ENCODE measurements at places on chromosomes 3 and 15. TPM values are rescaled to one million over a fixed set of nuclear protein-coding genes. Genes with fewer than 3 reads are reported as not detected.

- DNase-seq, result no peak
These were observed 2.2 kb upstream of the NR2F2 start for GRCh38 chr15:96328181-96328876.

- DNase-seq, result no peak
These were observed 29.9 kb upstream of the VIPR1 start for GRCh38 chr3:42472555-42472954.

DNA sequence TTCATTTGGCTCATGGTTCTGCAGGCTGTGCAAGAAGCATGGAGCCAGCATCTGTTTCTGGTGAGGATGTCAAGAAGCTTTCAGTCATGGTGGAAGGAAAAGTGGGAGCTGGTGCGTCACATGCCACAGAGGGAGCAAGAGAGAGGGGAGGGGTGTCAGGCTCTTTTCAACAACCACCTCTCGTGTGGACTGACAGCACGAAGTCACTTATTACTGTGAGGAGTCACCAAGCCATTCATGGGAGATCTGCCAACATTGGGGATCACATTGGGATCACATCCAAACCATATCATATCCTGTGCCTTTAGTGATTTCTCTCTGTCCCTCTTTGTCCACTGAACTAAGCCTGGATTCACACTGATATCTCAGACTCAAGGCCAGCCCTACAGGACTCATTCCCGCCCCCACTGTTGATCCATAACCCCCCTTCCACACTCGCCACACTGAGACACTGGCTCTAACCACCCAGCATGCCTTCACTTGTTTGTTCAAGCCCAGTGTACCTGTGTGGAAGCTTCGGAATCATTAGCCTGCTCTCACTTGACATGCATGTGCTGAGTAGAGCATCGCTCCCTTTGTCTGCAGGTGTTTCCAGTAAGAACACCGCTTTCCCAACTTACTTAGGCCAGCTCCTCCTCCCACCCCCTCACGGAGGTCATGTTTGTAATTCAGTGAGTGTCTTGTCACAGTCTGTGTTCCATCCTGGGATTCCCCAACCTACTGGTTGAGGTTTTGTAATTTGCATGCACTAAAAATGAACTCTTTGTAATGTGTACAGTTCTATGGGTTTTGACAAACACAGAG, 132.2 kb downstream of the KLF13 start:
- DNase-seq, result peak; percentile 10

- DNase-seq, result no peak
These were observed 60.5 kb upstream of the ARRDC4 start for GRCh38 chr15:97899981-97900380.

GRCh38 chr3:29279286-29279685, 1.6 kb upstream of the RBMS3 start:
- no peak for DNase-seq

CPOX gene
- 46.6 TPM for total RNA-seq

ATP13A5 gene
- not detected for total RNA-seq

All from SJSA1 (cell line).